Activated naive CD4-positive, alpha-beta T cell (primary cell): ENCODE measurements at places on chromosomes 6 and 20.

- DNase-seq: no peak
These were observed 20.7 kb upstream of the UTRN start for GRCh38 chr6:144264270-144265060.

- DNase-seq: no peak
These were observed 8.2 kb downstream of the SPINT3 start for GRCh38 chr20:45507011-45507820.

- DNase-seq: no peak
These were observed 18.6 kb downstream of the FARS2 start for GRCh38 chr6:5279891-5280338.

GRCh38 chr6:11622156-11622555, 84.6 kb downstream of the TMEM170B start:
- no peak for DNase-seq
